ENCODE measurements at places on chromosomes 3 and 15.

GRCh38 chr3:53690521-53690920, 155.7 kb downstream of the CHDH start:
- no peak overlapping the region for H3K27ac ChIP-seq
- no peaks in the 10 kb centered on the region for H3K4me1 ChIP-seq
- no peaks in the 10 kb centered on the region for H3K36me3 ChIP-seq
- H3K27me3 ChIP-seq = no peaks in the 10 kb centered on the region
- DNase-seq = peak; percentile 30

DNA sequence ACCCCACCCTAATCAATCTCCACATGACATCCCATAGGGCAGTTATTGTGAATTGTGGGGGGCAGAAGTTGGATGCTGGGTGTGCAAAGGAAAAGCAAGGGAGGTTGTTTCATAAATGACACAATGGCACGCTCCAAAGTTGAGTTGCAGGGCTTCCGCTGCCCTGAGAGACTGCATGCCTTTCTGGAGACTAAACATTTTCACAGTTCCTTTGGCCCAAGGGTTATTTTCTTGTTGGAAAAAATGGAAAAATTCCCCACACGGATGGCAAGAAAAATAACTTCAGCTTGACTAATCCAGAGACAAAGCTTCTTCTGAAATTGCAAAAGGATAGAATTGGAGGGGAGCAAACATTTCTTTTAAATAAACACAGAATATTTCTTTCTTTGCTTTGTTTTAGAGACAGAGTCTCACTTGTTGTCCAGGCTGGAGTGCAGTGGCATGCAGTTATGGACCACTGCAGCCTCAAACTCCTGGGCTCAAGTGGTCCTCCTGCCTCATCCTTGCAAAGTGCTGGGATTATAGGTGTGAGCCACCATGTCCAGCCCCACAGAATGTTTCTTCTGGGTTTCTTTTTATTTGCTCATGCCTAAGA, 19.1 kb upstream of the TPM1 start:
- no peaks in the 10 kb centered on the region for H3K36me3 ChIP-seq
- H3K4me3 ChIP-seq = no peak overlapping the region
- no peaks in the 10 kb centered on the region for H3K27me3 ChIP-seq
- H3K27ac ChIP-seq = no peak overlapping the region
- no peak for DNase-seq

- no peak overlapping the region for H3K4me3 ChIP-seq
- H3K27ac ChIP-seq = no peak overlapping the region
- no peak for DNase-seq
- H3K36me3 ChIP-seq = no peaks in the 10 kb centered on the region
Observed at GRCh38 chr3:46369675-46370132, 1.0 kb upstream of the CCR5 start.

DNA sequence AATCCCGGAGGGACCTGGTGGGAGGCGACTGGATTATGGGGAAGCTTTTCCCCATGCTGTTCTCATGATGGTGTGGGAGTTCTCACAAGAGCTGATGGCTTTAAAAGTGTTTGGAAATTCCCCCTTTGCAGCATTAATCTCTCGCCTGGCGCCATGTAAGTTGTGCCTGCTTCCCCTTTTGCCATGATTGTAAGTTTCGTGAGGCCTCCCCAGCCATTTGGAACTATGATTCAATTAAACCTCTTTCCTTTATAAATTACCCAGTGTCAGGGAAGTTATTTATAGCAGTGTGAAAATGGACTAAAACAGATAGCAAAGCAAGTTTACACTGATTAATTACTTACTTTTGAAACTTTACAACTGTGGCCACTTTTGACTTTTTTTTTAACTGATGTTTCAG, 10.6 kb upstream of the U2SURP start:
- DNase-seq = no peak
- peaks cover 11% of the 10 kb centered on the region for H3K4me1 ChIP-seq
- H3K4me3 ChIP-seq = no peak overlapping the region
- no peaks in the 10 kb centered on the region for H3K27me3 ChIP-seq
- no peaks in the 10 kb centered on the region for H3K36me3 ChIP-seq

Measured in right atrium auricular region (tissue), 2 donors.